ENCODE measurements at places on chromosomes 12 and 14.

DNA sequence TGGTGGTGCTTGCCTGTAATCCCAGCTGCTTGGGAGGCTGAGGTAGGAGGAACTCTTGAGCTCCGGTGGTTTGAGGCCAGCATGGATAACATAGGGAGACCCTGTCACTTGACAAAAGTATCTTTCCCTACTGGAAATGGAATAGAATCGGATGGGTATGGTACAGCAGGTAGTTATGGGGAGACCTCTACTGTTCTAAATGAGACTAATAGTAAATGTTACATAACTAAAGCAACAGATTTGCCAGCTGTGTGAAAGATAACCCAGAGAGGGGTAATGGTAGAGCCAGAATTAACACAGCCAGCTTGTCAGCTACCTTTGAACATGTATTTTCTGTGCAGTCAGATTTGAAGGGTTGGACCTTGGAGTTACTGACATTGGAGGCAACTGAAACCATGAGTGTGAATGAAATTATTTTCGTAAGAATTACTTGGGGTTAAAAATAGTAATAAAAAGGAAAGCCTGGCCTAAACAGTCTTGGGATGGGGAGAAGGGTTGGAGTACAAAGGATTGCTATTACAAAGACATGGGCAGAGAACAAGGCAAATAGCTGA lies 21.7 kb upstream of the NUP107 start:
- DNase-seq: no peak

GRCh38 chr12:92585115-92585727 lies 117.6 kb upstream of the PLEKHG7 start:
- no peak for DNase-seq

GRCh38 chr12:107109726-107110719 lies 16.7 kb upstream of the CRY1 start:
- peak; percentile 73 for DNase-seq

DNA sequence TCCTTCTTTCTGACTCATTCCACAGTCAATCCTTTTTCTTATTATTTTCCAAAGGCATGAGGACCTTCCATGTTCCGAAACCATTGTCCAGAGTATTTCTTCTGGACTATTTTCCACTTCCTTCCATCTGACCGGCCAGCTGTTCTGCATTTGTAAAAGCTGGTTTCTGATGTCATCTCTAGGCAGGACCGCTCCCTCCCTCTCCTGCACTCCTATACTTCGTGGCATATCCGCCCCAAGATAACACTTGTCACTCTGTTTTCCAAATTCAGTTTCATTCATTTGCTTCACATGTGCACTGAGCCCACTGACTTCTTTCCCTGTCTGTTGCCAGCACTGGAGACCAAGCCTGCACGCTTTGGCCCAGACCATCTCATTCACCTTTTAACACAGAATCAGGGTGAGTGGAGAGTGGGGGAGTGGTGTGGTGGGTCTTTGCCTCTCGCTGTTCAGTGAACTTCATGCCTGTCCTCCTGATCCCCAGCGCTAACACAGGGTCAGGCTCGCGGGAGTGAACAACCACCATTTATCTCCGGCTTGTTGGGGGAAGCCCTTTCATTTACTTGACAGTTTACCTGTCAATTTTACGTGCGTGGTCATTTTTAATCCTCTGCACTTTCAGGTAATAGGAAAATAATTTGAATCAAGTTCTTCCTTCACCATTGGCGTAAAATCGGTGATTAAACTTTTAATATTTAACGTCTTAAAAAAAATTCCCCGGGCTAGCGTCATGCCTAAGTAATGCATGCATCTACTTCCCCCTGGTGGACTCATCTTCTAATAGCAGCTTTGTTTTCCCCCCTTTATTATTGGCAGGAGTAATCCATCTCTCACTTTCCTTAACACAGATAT lies 52.5 kb downstream of the C12orf75 start:
- DNase-seq: peak; percentile 85

DNA sequence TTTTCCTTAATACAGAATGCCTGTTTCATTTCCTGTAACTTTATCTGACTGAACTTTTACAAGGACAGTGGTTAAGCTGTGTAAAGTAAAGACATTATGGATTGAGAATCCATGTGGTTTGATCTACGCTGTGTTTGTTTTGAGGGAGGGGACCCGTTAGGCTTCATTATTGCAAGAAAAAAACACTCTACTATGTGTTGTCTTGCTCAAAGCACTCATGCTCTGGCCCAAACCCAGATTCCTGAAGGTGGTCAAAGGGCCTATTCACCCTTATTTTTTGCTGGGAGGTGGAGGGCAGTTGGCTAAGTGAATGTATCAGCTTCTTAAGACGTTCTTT lies 11.9 kb downstream of the RNF10 start:
- DNase-seq: no peak

DNA sequence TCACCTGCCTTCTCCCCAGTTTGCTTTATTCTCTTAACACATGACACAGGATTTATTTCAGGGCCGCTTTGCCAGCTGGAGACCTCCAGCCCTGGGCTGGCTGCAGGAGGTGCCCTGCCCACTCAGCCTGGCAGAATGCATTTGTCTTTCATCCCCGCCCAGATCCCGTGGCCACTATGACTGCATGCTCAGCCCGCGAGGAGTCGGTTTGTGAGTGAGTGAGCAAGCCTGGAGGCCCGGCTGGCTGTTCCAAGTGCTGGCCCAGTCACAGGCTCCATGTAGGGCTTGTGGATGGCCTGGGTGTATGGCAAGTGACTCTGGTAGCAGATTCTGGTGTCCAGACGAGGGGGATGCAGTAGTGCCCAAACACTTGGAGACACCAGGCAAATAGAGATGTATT lies 2.1 kb downstream of the TDP1 start:
- no peak for DNase-seq

GRCh38 chr14:38073641-38074040 lies 134.1 kb upstream of the SSTR1 start:
- no peak for DNase-seq

DNA sequence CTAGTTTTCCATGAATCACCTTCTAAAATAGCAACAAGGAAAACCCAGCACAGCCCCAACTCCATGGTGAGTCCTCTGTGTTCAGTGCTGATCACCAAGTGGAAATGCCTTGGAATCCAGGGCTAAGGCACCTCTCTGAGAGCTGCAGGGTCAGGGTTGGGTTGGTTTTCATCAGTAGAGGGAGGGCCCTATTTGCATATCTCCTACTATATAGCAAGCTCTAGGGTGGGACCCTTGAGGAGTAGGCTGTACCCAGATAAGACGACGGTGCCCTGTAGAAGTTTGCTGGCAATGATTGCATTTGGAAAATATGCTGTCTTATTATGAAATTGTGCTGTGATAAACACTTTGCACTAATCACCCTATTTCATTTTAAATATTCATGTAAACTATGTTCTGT lies 1011.8 kb downstream of the TMEM121 start:
- no peak for DNase-seq

DNA sequence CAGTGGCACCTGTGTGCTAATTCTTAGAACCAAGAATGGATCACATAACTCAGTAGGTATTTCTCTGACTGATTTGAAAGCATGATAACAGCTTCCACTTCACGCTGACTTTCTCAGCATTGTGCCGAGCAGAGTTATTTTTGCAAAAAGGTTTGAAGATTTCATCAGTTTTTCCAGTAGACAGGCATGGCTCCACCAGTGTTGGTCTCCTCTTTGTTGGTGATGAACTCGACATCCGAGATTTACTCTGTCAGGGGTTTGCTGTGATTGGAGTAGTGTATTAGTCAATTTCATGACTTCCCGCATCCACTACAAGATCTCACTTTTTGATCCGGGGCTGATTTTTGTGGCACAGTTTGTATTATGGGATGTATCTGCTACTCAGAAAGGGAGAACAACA lies 85.3 kb downstream of the PRKCH start:
- DNase-seq: no peak

- no peak for DNase-seq
Observed at GRCh38 chr12:93460003-93460402, 7.3 kb upstream of the MRPL42 start.

DNA sequence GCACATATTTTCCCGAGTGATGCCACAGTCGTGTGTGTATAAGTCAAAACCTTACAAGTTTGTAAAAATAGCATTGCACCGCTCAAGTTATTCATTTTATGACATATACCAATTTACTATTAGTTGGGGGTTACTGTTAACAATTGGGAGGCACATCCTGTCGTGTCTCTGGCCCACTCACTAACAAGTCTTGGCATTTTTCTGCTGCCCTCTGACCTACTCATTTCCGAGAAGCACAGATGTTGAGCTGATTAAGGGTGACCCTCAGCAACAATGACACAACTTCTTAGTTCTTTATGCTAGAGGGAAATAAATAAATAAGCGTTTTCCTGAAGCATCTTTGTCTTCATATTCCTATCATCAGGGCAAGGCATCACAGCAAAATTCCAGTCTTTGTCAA lies 6.8 kb upstream of the ATG14 start:
- no peak for DNase-seq
